T-helper 22 cell (primary cell): ENCODE measurements at places on chromosomes 6 and 20.

GRCh38 chr6:41936073-41936837, 5.4 kb downstream of the CCND3 start:
- DNase-seq = peak; percentile 48

GRCh38 chr6:94133106-94133505, 713.7 kb upstream of the EPHA7 start:
- DNase-seq = no peak

DNA sequence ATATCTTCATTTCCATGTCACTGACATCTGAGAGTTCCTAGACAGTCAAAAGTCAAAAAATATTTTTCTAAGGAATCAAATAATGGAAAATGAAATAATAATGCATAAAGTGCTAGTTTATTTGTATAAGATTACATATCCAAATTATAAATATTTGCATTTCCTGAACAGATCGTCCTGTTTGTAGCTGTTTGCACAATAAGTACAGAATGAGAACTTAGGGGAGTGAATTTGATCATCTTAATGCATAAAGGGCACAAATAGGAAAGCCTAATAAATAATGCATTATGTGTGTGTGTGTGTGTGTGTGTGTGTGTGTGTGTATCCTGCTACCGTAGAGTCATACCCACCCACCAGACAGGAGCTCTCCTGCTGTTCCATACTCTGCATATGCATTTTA, 521.0 kb upstream of the EPHA7 start:
- DNase-seq = no peak

DNA sequence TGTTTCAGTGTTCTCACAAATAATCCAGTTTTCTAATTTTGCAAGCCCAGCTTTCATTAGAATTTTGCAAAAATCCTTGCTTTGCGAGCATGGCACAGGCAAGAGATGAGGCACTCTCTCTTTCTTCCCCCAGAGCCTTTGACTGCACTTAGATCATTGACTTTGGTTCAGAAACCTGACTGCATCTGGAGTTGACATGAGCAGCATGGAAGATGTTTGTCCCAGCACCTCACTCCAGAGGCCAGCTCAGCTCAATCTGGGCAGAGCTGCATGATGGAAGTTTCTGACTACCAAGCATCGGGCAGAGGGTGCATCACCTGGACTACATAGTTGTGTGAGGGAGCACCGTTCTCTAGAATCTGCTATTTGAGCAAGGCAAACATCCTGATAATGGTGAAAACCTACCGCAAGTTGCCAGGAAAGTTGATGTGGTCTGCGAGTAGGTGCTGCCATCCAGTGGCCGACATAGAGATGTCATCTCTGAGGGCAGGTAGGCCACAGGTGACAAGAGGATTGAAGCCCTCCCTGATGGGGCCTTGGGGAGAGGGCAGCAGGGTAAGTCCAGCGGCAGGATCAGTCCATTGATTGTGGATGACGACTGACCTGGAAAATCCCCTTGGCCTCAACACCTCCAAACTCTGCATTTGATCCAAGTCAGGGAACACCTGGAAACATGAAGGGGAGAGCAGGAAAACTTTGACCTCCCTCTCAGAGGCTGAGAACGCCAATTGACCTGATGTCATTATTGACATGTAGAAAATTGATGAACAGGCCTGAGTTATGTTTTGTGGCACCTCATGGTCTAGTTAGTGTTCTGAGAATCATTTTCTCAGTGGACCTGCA, 3.8 kb upstream of the LPA start:
- no peak for DNase-seq

DNA sequence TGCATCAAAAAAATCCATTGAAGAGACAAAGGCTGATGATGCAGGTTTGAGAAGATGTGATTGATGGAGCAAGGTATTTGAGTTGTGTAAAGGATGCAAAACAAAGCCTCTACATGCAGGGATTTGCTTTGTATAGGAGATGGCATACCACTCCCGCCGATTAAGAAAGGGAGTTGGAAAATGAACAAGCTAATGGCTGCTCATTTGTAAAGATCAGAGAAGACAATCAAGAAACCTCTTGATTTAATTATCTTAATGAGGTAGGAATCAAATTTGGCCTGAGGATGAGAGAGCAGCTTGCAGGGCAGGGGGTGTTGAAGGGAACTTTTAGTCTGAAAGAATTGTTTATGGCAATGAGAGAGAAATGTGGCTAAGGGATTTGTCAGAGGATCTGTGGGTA, 448.2 kb upstream of the ADGRB3 start:
- DNase-seq = no peak

DNA sequence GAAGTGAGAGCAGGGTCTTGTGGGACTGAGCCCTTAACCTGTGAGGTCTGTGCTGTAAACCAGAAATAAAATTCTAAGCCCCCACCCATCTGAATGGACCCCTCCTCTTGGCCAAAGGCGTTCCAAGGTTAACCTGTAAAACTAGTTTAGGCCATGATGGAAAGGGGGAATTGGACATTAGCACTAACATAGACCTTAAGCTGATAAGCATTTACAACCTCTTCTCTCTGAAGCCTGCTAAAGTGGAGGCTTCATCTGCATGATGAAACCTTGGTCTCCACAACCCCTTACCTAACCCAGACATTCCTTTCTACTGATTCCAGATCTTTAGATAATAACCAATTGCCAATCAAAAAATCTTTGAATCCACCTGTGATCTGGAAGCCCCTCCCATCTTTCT, 25.8 kb downstream of the PIGT start:
- no peak for DNase-seq

DNA sequence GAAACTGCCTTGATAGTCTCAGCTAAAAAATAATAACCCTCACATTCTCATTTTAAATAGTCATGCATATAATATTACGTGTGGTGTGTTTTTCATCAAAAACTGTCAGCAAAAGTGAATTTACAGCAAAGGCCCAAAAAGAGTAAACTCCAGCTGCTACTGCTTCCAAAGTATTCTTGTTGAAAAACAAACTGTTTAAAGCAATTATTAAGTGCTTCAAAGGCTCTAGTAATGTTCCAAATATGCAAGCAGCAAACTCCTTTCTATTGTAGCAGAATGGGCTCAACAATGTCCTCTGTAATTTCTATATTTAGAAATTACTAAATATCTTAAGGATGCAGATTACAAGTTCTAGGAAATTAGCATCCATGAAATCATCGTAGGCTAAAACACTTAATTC, 280.0 kb upstream of the TBX18 start:
- DNase-seq = no peak

DNA sequence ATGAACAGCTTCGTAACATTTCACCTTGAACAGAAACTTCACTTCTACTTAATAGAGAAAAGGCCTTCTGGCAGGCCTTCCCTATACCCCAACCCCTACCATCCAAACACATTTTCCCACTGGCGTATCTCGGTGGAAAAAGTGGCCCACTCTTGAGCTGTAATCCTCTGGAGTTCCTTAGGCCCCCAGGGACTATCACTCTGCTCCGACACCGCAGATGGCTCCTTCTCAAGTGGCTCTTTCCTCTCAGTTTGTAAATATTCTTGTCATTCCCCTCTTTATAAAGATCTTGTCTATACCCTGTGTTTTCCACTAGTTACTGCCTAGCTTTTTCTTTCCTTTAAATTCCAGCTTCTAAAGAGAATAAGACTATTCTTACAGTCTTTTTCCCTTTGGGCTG, 108.7 kb downstream of the MYB start:
- DNase-seq = no peak

DNA sequence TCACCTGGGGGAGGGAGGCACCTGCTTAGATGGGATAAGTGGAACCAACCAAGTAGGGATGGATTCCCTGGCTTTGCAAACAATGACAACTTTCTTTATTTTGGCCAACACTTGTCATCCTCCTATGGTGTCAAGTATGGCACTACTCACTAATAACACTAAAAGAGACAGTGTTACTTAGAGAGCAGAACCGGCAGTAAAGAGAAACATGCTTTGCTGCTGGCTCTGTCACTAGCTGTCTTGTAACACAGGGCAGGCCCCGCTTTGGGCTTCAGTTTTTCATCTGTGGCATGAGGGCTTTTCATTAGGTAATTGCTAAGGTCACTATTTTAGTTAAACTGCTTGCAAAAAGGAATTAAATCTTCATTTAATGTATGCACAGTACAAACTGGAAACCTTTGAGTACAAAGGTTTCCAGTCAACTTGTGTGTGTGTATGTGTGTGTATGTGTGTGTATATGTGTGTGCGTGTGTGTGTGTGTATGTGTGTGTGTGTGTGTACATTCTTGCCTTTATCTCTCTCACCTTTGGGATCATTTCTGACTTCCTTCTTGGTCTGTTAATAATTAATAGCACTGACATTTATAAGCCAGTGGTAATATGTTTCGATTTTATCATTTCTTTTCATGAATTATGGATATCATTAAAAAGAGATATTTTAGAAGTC, 64.7 kb downstream of the BTBD3 start:
- no peak for DNase-seq

DNA sequence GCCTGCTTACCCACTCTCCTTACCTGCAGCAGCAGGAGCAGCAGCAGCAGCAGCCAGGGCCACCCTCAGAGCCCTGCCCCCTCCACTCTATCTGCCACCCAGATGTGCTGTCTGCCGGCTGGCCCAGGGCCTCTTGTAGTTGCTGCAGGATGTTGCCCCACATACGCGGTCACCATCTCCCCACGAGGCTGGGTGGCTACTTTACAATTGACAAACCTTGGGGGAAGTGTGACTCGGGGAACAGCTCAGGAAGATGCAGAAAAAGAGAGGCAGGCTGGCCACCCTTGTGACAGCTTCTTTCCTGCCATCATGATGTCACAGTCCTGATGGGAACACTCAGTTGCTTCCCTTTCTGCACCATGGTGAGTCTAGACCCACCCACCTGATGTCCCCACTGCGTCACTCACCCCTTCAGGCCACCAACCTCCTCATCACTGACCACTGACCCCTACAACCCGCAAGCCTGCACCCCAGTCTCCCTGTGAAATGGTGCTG, 14.5 kb downstream of the TREM1 start:
- no peak for DNase-seq

DNA sequence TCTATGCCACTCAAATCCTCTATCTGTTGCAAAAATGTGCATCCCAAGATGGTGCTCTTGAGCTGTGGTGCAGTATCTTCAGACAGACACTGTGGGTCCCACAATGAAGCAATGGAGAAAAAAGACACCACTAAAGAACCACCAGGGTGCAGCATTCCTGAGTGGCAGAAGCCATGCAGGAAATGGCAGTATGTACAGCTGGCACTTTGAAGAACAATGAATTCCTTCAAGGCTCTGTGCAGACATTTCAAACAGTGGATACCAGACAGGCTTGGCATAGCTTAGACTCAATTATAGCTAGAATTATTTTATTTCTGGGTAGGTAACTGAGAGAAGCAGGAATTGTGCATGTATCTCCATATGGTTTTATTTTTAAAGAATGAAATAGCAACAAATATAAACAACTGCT, 24.0 kb upstream of the HDAC2 start:
- DNase-seq = no peak
